Stimulated activated CD4-positive, alpha-beta T cell treated with anti-CD3 and anti-CD28 coated beads, Interleukin-1b, Interleukin-23, amount 100 ng/mL, for 48 hours (primary cell): ENCODE measurements at places on chromosomes 6 and 20.
A peak's percentile ranks its signal among the peaks of the same experiment; 100 is the strongest.

GRCh38 chr20:60214901-60215815, 256.9 kb downstream of the CDH26 start:
- no peak for DNase-seq

DNA sequence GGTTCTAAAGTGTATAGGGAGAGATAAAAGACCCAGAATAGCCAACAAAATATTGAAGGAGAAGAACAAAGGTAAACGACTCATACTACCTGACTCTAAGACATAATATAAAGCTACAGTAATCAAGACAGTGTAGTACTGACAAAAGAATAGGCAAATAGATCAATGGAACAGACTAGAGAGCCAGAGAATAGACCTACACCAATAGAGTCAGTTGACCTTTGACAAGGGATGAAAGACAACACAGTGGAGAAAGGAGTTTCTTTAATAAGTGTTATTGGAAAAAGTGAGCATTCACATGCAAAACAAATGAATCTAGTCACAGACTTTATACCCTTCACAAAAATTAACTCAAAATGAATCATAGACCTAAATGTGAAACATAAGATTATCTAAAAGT, 96.4 kb downstream of the ISM1 start:
- DNase-seq, result no peak

DNA sequence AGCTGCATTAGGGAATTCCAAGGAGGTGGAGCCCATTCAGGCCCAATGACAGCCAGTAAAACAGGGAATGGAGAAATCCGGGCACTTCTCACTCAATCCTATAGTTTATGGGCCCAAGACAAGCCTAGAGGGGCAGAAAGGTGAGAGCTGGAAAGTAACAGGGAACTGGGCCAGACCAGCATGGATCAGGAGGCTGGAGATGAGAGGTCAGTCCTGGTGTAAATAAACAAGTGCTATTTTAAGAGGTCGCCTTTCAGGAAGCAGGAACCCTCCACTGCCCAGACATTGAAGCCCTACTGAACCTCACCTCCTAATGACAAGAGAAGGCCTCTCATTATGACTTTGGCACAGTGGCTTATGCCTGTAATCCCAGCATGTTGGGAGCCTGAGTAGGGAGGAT, 57.2 kb upstream of the TGM3 start:
- DNase-seq, result no peak

DNA sequence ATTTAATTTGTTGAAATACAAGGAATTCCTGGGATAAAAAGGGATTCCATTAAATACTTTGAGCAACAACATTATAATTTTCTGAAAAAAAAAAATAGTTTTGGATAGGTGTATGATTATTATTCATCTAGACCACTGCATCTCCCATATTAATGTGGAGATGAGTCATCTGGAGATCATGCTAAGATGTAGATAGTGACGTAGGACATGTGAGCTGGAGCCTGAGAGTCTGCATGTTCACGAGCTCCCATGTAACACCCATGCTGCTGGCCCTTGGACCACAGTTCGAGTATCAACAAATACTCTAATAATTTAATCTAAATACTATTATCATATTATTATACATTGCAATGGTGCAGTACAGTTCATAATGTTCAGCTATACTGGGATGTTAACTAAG, 91.6 kb downstream of the EPM2A start:
- no peak for DNase-seq

DNA sequence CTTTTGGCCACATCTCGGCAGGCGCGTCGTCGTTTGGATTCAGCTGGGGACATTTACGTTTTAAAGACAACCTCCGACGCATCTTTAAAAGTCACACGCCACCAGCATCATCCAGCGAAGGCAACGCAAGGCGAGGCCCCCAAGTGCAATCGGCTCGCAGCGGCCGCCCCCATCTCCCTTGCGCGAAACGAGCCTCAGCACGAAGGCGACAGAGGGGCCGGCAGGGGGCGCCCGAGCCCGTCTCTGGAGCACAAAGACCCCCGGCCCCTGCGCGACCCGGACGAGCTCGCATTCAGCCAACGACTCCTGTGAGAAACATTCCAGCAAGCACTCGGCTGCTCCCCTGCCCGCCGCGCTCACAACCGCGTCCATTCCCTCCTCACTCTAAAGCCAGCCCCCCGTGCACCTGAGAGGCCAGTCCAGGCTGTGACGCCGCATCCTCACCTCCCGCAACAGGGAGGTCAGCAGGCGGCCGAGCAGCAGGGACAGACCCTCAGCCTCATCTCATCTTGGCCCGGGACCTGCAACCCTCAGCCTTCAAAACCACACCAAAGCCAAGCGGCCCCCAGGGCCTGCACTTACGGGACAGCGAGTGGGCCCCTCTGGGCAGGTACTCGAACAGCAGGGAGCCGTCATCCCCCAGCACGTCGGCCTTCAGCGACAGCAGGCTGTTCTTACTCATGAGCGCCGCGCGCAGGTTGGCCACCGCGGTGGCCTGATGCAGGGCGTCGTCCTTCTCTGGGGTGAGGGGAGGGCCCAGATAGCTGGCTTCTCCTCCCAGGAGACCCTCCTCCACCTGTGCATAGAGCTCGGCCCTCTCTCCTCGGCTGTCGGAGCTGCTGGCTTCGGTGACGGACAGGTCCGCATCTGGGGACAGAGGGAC, 35.8 kb downstream of the SLC2A4RG start:
- peak; percentile 30 for DNase-seq

GRCh38 chr6:35795453-35796071, 1.6 kb downstream of the CLPS start:
- DNase-seq, result no peak

GRCh38 chr20:37421060-37421905, 75.3 kb downstream of the SRC start:
- DNase-seq, result no peak

- DNase-seq, result no peak
Observed at GRCh38 chr20:35395728-35396127, 16.0 kb downstream of the UQCC1 start.

GRCh38 chr6:12344961-12345693, 55.0 kb downstream of the EDN1 start:
- no peak for DNase-seq

GRCh38 chr6:34546551-34547321, 9.4 kb downstream of the SPDEF start:
- no peak for DNase-seq

DNA sequence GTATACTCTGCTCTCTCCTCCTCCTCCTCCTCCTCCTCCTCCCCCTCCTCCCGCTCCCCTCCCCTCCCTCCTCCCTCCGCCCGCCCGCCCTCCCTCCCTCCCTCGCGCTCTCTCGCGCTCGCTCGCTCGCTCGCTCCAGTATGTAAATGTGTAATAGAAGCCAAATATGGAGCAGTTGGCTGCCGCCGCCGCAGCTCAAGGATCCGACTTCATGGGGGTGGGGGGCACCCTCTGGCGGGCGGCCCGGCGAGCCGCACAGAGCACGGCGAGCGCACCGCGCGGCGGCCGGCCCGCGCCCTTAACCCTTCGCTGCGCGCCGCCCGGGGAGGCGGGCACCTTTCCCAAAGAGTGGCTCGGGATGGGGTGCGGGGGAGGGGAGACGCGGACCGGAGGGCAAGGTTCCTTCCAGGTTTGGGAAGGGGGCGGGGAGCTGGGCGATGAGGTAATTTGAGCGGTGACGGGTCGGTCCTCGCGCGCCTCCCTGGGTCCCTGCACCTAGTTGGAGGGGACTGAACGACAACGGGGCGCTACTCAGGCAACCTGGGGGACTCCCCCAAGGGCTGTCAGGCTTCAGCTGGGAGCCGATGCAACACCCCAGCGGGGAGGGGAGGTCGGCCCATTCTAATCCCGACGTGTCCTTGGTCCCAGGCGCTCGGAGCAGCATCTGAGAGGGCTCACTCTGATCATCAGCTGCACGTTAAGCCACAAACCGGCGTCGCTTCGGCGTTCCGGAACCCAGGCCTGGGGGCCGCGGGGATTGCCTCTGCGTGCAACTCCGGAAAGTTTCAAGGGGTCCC, 409 bp upstream of the ATXN1 start:
- DNase-seq, result peak; percentile 82

GRCh38 chr6:27902335-27903314, 9.6 kb downstream of the OR2B2 start:
- DNase-seq, result peak; percentile 86

DNA sequence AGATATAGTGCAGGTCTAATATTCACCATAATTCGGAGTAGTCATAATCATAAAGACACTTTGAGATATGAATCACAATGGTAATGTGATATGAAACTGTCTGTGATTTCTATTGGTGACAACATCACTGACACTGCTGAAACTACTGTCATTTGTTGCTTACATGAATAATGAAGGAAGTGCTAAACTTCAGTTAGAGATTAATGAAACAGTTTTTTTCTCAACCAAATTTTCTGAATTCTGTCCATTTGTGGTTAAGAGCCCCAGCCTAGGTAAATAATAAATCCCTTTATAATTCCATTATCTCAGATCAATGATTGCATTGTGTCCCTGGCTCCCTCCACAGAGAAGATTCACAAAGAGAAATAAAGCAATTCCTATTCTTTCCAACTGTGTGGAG, 122.6 kb downstream of the HIVEP2 start:
- no peak for DNase-seq

DNA sequence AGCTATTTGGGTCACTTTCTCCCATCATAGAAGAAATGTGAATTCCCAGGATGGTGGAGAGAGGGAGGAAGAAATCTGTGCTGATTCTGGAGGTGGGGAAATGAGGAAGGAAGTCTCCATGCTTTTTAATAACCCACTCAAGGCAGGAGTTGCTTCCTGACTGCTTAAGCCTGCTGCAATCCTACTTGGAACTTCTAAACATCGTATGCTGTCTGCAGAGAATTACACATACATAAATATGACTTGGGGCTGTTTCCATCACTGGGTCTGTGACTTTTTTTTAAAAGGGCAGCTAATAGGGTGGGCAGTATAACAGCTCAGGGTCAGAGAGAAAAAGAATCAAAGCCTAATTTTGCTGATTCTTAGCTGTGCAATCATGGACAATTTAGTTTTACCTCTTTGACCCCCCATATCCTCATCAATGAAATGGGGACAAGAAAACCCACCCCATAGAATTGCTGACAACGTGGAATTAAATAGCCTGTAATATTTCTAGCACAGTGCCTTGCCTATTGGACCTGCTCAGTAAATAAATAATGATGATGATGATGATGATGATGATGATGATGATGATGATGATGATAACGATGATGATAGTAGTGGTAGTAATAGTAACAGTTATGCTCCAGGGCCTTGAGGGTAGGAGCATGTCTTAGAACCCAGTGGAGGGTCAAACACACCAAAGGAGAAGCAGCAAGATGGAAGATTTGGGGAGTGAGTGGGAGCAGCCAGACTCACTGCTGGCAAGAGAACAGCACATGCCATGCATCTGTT, 166.7 kb upstream of the LRFN2 start:
- no peak for DNase-seq

DNA sequence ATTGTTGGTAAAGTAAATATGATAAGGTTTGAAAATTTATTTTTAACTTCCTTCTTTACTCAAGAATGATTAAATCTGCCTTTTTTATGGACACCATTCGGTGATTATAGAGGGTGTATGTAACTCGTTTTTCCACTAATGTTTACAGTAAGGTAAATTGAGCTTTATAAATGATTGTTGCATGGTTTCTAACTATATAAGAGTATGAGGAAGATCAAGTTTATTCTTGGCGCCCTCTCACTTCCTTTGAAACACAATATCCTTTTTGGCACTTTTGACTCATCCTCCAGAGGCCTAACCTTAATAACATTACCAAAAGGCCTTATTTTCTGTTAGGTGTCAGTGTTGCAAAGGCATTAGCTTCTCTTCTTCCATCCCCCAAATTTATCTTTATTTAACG, 41.8 kb upstream of the MTRF1L start:
- DNase-seq, result no peak

GRCh38 chr20:19737025-19737424, 21.0 kb upstream of the RIN2 start:
- peak; percentile 16 for DNase-seq

DNA sequence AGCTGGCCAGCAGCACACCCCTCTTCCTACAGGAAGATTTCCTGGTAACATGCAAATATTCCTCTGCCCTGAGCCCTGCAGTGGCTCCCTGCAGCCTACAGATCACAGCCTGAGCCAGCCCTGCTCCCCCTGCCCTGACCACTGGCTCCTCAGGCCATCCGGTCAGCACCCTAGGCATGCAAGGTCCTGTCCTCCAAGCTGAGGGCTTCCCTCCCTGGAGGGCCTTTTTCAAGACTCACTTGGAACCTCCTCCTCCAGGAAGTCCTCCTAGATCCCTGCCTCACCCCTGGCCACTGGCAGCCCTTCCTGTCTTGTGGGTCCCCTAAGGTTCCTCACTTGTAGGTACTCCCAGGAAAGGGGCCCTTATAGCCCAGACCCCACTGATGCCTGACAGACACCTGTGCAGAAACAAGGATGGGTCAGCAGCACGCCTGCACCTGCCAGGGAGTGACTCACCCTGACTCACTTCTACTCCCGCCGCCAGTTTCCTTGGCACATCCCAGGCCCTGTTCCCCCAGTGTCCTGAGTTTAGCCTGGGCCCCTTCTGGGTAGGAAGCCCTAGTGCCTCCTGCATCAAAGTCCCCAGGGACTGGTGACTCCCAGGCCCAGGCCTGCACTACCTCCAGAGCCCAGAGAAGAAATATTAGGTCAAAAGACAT, 3.2 kb downstream of the SLC4A11 start:
- no peak for DNase-seq

GRCh38 chr20:3203315-3204123, 963 bp downstream of the DDRGK1 start:
- peak; percentile 47 for DNase-seq

- no peak for DNase-seq
Observed at GRCh38 chr6:141914646-141915045, 218.1 kb upstream of the GJE1 start.

DNA sequence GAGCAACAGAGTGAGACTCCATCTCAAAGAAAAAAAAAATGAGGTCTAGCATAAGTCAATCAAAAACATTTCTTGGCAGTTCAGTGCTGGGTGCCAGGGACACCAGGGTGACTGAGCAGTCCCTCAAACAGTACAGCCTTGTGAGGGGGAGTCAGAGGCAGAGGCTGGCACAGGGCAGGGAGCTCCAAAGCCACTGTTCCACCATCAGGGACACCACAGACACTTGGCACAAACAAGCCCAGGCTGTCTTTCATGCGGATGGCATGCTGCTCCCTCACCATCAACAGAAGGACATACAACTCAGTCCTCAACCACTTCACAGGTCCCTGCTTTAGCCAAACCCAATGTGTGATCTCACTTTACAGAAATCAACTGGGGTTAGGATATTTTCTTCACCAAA, 36.0 kb upstream of the GRM4 start:
- DNase-seq, result no peak

GRCh38 chr20:2468581-2469407, 1.8 kb downstream of the SNRPB start:
- DNase-seq, result no peak

- DNase-seq, result peak; percentile 61
Observed at GRCh38 chr6:159931112-159931511, 37.8 kb upstream of the IGF2R start.

- no peak for DNase-seq
Observed at GRCh38 chr20:56968376-56969048, 297.9 kb downstream of the BMP7 start.

DNA sequence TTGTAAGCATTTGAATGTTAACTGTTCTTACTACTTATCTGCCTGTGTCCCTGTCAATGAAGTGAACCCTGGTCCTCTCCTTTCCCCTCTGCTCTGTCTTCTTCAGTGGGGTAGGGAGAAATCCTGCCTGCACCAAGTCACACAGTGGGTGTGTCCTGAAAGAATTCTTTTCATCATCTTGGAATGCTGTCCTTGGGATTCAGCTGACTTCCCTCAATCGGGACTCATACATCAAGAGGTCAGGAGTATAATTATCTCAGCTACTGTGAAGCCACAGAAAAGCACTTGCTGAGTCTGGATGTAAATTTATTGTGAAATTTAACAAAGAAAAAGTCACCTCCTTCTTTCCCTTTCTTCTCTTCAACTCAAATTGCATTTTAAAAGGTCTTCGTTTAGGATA, 328.5 kb downstream of the SOX4 start:
- no peak for DNase-seq
